Mesendoderm (in vitro differentiated cells): ENCODE measurements at places on chromosomes 11 and 22.
A peak's percentile ranks its signal among the peaks of the same experiment; 100 is the strongest.

- peak; percentile 67 for DNase-seq
These were observed 157.5 kb downstream of the WNT11 start for GRCh38 chr11:76048763-76049162.

DNA sequence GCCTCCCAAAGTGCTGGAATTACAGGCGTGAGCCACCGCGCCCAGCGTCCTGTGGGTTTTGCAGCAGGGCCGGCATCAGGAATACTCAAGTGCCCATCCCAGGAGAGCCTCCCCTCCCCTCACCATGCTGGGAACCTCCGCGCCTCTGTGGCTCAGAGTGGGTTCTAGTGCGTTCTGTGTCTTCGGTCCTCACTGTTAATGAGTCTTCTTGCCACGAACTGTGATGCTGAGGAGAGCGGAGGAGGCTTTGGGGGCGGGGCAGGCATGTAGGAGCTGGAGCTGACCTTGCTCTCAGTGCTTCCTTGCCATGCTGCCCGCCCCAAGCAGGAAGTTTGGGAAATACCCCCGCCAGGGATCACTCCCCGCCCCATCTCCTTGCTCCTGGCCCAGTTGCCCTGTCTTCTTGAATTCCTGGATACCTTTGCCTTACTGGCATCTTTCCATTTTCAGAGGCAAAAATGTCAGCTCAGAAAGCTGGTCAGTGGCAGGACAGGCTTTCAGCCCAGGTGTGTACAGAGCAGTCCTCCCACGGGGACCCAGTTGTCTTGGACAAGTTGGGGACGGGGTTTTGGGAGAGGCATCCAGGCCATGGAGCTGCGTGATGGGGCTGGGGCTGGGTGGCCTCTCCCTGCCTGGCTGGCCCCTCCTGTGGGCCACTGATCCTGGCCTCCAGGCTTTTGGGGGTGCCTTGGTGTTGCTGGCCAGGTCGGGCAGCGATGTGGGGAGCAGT lies 5.1 kb downstream of the GRAMD4 start:
- no peak for DNase-seq

- no peak for DNase-seq
These were observed 274.6 kb downstream of the TBC1D22A start for GRCh38 chr22:47036936-47037485.

DNA sequence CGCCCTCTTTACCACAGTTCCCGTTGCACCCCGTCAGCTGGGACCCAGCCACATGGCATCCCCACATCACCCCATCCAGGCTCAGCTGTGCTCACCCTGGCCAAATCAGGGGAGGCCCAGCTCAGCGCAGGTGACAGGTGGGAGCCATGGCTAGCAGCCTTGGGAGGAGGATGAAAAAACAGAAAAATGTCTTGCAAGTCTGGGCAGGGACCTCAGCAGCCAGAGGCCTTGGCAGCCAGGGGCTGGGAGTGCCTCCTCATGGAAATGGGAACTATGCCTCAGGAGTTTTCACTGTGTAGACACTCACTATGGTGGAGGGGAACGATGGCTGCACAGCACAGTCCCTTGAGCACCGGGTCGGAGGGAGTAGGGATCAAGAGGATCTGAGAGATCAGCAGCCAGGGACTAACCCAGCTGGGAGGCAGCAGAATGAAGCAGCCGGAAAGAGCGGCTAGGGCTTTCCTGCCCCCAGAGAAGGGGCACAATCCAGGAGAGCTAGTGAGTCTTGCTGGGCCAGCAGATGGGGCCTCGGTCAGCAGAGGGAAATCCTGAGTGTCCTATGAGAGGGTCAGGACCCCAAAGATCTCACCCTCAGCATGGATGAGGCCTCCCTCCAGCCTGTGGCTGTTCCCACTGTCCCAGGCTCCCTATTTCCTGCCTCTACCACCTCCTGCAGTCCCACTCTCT lies 6.2 kb upstream of the FTH1 start:
- no peak for DNase-seq

DNA sequence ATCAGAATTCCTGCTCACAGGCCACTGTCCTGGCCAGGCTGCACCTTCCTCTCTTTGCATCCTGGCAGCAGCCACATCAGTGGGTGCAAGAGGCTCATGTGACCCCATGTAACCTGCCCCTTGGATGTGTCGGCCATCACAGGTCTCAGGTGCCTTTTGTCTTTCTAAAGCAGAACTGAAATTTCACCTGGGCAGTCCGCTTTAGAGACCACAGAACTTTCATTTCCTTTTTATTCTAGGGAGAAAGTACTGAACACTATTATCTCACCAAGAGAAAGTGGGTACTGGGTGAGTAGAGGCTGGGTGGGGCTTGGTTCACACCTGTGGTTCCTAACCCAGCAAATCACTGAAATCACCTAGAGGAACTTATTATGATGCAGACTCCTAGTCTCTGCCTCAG lies 51.7 kb upstream of the NUP160 start:
- DNase-seq, result no peak

DNA sequence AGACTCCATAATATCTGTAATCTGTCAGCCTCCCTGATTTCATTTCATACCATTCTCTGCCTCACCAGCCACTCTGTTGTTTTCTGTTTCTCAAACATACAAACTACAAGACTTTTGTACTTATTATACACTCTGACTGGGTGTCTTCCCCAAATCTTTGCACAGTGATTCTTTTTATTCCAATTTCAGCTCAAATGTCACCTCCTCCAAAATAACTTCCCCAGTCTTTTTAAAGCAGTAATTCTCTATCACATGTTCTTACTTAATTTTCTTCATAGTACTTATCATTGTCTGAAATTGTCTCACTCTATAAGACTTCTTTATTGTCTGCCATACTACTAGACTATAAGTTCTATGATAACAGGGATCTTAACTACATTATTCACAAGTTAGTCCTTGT lies 19.6 kb downstream of the SOX6 start:
- no peak for DNase-seq

DNA sequence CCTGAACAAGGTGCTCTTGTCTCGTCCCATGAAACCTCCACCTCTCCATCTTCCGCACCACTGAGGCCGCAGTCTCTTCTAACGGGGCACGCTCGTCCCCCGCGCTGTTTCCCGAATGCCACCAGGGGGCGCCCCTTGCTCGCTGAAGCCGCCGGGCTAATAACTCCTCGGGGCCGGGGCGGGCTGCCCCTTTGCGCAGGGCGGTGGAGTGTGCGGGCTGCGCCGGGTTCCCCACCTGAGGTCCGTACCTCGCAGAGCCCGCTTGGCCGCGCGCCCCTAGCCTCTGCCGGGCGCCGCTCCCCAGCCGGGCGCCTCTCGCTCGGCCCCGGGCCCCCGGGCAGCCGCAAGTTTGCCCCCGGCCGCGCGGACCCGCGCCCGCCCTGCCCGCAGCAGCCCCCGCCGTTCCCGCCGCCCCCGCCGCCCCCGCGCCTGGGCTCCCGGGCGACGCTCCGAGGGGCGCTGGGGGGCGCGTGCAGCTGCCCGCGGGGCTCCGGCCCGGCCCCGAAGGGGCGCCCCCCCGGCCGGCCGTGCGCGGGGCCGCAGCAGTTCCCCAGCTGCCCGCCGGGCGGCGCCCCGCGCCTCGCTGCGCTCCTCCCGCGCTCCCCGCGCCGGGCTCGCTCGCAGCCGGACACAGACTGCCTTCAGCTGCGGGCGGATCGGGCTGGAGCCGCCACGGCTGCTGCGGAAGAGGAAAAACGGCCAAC lies at the start of gene GRIK4:
Gene GRIK4, plus strand, starts transcription at position 633 of the 704 bp plus-strand sequence. CDS start 148,571 bp downstream, outside the sequence.
- peak; percentile 82 for DNase-seq

GRCh38 chr11:111542606-111543275 lies 2.2 kb downstream of the LAYN start:
- no peak for DNase-seq

- DNase-seq, result no peak
These were observed at the start of gene MS4A4A for GRCh38 chr11:60280412-60280811. Gene MS4A4A, plus strand, starts transcription at chr11:60280666. Its CDS starts 10 bp downstream, at chr11:60280676.

DNA sequence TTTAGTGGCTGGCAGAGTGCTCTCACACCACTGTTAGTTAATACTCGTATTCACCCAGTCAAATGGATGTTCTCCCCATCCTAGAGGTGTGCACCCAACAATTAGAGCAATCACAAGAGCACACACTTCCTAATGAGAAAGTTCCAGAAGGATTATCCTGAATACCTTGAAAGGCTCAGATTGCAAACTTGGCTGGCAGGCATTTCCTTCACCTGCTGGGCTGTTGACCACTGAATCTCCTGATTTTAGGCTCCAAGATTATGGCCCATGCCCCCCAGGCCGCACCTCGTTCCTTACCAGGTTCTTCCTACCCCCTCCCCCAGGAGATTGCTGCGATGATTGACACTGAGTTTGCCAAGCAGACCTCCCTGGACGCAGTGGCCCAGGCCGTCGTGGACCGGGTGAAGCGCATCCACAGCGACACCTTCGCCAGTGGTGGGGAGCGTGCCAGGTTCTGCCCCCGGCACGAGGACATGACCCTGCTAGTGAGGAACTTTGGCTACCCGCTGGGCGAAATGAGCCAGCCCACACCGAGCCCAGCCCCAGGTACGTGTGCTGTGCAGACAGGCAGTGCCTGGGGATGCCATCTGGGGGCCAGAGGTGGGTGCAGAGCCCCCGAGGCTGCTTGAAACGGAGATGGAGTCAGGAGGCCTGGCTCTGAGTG lies 26.9 kb downstream of the TAB1 start:
- no peak for DNase-seq

GRCh38 chr11:129885381-129885780 lies 10.0 kb downstream of the NFRKB start:
- no peak for DNase-seq

- no peak for DNase-seq
These were observed 69.6 kb downstream of the PPP2R1B start for GRCh38 chr11:111696556-111696955.

DNA sequence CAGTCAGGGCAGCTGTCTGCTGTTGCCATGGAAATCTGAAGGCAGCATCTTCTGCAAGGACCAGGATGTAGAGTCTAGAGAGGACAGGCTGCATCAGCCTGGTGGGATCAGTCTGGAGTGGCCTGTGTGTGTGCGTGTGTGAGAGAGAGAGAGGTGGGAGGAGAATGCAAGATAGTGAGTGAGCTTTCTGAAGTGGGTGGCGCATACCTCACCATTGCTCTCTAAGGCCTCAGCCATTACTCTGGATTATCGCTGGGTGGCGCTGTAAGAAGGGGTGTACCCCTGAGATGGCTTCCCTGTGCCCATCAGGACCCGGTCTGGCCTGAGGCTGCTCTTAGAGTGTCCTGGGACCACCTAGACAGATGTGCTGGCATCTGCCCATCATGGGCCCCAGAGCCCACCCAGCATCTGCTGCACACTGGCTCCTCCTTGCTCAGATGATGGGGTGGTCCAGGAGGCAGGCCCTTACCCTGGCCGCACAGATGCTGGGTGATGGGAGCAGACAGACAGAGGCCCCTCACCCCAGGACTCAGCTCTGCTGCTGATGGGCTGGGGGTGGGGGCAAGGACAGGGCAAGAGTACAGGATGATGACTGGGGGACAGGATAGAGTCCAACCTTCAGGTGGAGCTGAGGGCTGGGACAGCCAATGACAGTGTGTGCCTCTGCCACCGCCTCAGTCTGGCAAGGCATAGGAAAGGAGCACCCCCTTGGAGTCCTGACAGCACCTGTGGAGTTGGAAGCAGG lies 25.7 kb upstream of the TUB start:
- peak; percentile 58 for DNase-seq

- DNase-seq, result no peak
These were observed 16.3 kb upstream of the CCT8L2 start for GRCh38 chr22:16608931-16609330.

GRCh38 chr11:118193910-118194566 lies 17.6 kb upstream of the SCN2B start:
- DNase-seq, result no peak

- DNase-seq, result no peak
These were observed 81.4 kb downstream of the WNT7B start for GRCh38 chr22:45895436-45896152.

DNA sequence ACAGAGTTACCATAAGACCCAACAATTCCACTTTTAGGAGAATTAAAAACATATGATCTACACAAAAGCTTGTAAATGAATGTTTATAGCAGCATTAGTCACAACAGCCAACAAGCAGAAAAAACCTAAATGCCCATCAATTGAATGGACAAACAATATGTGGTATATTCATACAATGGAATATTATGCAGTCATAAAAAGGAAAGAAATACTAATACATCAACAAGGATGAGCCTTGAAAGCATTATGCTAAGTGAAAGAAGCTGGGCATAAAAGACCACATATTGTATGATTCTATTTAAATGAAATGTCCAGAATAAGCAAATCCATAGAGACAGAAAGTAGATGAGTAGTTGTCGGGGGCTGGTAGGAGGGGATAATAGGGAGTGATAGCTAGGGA lies 5.0 kb downstream of the MPZL2 start:
- no peak for DNase-seq

DNA sequence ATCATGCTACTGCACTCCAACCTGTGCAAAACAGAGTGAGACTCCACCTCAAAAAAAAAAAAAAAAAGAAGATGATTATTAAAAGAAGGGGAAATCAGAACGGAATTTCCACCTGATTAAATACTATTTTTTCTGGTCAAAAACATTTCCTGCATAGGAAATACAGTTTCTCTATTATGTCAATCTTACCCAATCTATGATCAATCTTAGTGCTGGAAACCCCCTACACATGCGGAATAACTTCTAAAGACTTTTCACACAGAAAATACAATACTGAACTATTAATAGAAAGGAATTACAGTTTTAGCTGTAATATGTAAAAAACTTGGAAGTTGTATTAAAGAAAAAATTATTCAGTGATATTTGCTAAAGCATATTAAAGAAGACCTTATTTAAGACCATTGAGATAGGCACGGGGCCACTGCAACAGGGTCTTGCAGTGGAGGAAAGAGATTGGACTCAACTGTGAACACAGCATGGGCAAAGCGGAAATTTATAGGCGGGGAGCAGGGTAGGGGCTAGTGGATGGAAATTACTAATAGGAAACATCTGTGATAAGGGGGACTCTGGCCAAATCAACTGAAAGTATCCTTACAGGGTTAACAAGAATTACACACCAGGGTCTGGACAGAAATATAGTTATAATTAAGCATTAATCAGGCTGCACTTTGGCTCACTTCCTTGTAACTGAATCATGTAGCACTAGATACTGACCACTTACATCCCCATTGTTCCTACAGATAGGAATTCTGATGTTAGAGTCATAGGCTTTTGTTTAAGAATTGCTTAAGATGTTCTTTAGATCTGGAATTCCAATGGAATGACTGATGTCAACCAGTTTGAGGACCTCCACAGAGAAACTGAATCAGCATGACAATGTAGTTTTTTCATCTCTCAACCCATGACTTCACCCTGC lies 411.5 kb upstream of the DDI1 start:
- DNase-seq, result peak; percentile 93

DNA sequence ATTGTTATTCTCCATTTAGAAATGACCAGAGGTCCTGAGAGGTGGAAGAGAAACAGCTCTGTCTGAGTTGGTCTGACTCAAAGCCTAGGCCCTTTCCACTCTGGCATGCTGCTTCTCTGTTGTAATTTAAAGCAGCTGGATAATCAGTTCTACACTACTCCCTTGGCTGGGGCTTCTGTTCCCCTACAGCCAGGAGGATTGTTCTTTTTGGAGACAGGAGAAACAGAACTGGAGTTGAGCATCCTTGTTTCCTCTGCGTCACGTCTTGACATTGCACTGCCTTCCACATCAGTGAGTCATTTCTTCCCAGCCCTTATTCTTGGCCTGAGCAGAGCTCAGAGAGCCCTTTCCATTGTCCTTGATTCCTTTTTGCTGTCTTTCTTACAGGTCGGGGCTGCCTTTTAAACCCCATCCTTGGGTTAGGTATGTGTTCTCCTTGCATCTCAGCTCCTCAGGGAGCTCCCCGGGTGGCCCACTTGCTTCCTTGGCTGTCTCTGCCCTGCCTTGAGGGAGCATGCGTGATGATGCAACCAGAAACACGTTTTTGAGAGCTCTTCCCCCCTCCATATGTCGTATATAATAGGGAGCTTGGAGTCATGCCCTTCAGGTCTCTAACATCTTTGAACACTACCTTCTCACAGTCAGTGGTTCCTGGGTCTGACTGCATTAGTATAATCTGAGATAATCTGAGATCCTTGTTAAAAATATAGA lies 35.7 kb downstream of the CYB5R2 start:
- DNase-seq, result peak; percentile 11

- no peak for DNase-seq
These were observed 20.6 kb upstream of the DDI1 start for GRCh38 chr11:104015649-104016415.
